ENCODE measurements at places on chromosomes 2 and 18.

DNA sequence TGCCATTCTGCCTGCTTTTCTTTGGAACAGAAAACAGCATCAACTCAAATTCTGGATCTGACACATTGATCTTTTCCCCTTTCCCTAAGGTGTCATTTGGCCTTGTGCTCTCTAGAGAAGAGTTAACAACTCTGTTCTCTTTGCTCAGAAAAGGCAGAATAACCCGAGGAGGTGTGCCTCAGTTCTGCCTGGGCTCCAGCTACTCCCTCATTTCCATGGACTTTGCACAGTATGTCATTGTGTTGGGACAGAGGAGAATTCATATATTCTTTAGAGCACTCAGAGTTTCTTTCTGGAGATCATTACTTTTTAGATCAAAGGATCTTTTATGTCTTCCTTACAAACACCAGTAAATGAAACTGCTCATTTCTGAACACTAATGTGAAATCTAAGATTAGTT is 249.1 kb downstream of the PHLPP1 start:
- no peak for DNase-seq

DNA sequence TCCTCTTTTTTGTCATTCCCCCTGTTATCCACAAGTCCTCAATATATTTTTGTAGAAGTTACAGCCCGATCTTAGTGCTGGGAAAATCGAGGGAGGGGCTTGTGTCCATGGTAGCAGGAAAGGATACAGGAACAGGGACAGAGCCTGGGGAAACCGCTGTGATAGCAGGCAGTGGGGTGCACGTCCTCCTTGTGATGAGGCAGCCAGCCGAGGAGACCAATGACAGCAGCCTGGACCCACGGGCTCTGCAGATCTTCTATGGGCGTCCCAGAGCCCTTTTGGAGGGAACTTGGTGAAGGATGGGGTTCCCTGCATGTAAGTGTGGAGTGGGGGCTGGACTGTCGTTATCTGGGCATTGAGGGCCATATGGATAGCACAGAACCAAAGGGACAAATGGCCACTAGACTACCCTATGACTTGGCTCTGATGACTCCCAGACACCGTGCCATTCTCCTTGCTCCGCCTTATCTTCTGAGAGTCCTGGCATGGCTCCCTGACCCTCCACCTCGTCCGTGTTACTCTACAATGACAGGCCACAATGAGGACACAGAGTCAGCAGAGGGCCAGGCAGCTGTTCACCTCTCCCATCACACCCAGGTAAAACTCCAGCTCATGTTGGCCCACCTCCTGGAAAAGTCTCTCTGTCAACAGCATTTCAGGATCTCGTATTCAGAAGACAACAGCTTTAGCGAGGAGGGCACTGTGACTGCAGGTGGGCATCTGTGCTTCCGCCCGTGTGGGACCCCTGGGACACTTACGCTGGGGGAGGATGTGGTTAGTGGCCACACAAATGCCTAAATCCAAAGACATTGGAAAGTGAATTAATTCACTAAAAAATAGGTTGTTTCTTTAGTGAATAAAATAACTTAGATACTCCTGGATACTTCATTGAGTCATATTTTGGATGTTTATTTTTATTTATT is 100.1 kb downstream of the VAPA start:
- DNase-seq, result no peak

GRCh38 chr2:176324862-176325261 is 55.6 kb downstream of the MTX2 start:
- DNase-seq, result no peak

DNA sequence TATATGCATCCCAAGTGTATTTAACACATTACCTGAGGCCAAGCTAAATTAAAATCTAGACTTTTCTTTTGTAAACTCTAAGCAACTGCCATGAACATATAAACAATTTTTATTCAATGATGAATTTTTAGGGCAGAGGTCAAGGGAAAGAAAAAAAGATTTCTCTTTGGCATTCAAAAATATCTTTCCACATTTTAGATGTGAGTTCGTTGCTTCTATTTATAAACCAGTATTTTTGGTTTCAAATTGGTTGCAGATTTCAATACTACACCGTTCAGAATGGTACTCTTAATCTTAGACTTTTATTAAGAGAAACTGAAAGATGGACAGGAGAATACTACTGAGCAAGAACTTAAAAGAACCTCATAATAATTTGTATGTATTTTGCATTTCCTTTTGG is 293.6 kb upstream of the CCDC68 start:
- DNase-seq, result no peak

- DNase-seq, result no peak
Measured at GRCh38 chr2:175282300-175282699, 100.8 kb upstream of the ATP5MC3 start.

DNA sequence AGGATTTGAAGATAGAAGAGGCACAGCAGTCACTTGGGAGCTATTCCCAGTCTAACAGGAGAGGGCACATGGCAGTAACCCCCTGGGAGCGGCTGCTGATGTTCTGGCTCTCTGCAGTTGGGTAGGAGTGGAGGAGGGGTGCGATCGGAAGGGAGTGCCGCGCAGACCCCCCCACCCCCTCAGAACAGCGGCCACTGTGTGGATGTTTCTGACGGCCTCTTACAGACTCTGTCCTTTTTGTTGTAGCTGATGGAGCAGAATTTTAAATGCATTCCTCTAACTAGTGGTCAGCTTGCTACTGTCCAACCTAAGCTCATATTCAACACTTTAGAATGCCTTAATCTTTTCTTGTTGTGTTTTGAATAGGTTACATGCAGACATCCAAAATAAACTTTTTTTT is 127.9 kb downstream of the AGAP1 start:
- no peak for DNase-seq

DNA sequence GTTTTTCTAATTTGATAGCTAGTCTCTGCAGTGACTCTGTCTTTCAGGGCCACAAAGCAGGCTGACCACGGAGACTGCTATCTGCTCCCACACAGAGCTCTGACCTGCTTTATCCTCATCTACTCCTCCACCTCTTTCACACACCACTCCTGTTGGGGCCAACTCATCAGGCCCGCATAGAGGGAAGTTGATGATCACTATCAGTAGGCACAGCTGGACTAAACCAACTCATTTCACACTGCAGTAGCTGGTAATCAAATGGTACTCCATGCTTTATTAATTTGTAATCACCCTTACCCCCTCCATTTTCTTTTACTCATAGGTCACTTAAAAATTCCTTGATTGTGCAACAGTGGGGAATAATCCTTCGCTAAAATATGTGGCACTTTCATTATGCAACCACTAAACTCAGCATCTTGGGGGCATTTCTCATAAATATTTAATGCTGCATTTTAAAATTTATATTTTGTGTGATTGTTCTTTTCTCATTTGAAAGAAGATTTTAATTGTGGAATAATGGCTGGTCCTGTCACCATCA is 249.8 kb upstream of the GCFC2 start:
- no peak for DNase-seq

- DNase-seq, result no peak
Measured at GRCh38 chr2:191803007-191803406, 43.9 kb downstream of the CAVIN2 start.

DNA sequence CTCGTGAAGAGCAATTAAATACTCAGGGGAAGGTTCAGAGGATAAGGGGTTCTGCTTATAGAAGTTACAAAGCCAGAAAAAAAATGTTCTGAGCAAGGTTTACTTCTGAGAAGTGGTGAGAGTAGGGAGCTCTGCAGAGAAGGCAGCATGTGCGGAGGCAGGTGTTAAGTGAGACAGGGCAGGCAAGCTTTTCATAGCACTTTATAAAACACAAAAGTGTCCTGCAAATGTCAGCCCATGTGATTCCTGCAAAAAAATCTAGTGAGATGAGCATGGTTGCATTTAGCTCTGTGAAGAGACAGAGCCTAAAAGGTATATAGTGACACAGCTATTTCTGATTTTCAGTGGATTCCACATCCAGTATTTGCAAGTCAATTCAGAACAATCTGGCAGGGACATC is 223.8 kb upstream of the SYT4 start:
- DNase-seq, result no peak

DNA sequence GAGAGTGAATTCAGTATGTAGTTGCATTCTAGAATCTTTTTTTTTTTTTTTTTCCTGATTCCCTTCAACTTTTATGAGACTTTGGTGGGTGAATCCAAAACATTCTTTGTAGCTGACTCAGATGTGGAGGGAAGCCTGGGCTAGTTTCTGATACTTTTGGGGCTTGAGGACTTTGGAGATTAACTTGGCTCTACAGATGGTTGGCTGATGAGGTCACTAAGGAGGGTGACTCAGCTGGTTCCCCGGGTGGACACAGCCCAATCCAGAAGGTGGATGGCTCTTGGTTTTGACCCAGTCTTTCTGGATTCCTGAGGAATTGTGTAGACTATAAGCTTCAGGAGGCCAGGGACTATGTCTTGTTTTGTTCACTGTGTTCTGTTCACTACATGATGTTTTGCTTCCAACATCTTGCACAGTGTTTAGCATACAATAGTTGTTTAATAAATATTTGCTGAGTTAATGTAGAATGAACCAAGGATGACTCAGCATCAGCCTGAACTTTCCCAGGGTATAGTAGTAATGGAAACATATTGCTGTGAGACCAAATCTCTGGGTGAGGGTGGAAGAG is 30.5 kb downstream of the LAMA3 start:
- DNase-seq, result no peak

- no peak for DNase-seq
Measured at GRCh38 chr18:41009926-41010325, 945.1 kb upstream of the PIK3C3 start.

GRCh38 chr2:3644246-3644525 is 13.8 kb upstream of the ALLC start:
- DNase-seq, result no peak

GRCh38 chr2:152390837-152391236 is 55.9 kb downstream of the FMNL2 start:
- no peak for DNase-seq

DNA sequence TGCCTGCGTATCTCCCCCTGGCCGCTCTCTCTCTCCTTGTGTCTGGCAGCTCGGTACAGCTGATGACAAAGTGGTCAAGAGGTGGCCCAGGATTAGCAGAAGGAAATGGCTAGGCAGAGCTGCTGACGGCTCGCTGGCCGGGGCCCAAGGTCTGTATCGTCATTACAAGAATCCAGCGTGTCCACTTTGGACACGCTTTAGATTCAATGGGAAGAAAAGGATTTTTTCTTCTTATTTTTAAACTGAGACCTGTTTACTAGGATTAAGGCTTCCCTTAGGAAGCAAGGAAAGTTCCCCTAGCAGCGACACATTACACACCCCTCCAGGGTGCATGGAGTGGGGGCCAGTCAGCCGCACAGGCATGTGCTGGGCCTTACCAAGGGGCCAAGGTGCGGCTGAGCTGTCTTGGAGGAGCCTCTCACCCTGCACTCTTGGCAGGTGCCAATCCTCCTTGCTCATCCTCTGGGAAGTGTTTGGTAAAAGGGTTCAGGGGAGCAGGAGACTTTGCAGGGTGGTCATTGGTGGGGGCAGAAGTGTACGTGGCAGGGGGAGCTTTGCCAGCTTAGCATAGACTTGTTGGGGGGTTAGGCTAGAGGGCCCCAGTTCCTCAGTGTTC is 76.8 kb downstream of the POLR1A start:
- no peak for DNase-seq

DNA sequence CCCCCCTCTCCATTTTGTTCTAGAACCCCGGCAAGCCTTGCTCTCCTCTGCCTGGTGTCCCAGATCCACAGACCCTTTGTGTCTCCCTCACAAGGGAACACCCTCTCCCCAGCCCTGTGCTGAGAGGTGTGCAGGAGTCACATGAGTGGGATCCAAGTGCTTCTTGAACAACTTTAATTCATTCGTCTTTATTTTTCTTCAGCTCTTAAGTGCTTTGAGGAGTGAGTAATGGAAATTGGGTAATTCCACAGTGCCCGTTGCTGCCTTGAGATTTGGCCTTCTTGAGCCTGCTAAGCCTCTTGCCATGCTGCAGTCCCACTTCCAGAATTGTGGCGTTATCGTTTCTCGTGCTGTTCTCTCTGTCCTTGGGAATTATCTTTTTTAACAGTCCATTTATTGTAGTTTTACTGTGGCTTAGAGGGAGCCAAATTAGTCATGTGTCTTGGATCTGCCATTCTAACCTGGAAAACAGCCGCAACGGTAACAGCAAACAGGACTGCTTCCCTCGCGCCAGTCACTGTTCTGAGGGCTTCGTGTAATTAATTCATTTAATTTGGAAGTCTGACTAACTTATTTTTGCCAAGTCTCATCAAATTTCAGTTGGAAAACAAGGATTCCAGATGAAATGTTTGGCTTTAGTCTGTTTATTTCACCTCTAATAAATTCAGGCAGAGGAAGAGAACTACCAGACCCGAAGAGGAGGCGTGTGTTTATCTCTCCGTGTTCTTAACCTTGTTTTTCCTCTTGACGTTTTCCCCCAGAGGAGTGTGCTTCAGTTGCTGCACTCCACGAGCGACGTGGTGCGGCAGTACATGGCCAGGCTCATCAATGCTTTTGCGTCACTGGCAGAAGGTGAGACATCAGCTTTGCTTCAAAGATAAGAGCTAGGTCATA is 72.0 kb downstream of the ARMC9 start:
- no peak for DNase-seq

GRCh38 chr2:239339241-239339640 is 61.6 kb downstream of the HDAC4 start:
- DNase-seq, result no peak

- DNase-seq, result no peak
Measured at GRCh38 chr2:105413206-105413605, 14.4 kb upstream of the FHL2 start.

GRCh38 chr18:56238576-56238975 is 399.8 kb downstream of the TXNL1 start:
- no peak for DNase-seq

- no peak for DNase-seq
Measured at GRCh38 chr2:26681656-26682055, 10.9 kb upstream of the KCNK3 start.

DNA sequence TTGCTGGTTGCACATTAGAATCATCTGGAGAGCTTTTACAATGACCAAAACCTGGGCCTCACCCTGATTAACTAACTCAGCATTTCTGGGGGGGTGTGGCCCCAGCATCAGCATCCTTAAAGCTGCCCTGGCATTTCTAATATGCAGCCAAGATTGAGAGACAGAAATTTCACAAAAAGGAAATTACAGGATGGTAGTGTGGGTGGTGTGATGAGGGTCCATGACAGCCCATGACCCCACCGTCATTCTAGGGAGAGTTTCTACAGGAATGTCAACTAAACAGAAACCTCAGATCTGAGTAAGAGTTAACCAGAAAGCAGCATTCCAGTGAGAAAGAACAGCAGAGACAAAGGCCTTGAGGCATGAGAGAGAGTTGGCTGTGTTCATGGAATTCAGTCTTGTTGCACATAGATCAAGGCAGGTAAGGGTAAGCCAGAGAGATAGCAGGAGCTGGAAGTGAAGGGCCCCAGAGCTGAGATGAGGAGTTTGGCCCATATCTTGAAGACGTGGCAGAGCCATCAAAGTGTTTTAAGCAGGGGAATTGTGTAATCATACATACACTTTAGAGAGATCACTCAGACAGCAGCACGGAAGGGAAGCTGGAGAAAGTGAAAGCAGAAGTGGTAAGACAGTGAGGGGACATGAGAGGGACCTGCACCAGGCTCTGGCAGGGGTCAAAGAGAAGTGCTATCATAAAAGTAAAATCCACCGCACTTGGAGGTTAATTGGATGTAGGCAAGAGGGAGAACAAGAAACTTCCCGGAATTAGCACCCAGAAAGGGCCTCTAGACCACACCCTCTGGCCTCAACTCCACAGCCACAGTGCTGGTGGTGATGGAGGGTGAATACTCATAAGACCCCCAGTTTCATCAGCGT is 7.8 kb upstream of the TRABD2A start:
- DNase-seq, result peak; percentile 64

- no peak for DNase-seq
Measured at GRCh38 chr2:15764683-15765011, 173.0 kb downstream of the DDX1 start.

GRCh38 chr18:77035380-77036187 is 97.0 kb downstream of the MBP start:
- no peak for DNase-seq

GRCh38 chr2:170467568-170468422 is 247.3 kb upstream of the SP5 start:
- no peak for DNase-seq

Measured in CD4-positive, alpha-beta T cell treated with Interleukin-6 for 4 hours (primary cell).